ENCODE measurements at places on chromosomes 13 and 19.

GRCh38 chr19:12995596-12996405, 526 bp downstream of the NFIX start:
- no peak for DNase-seq

GRCh38 chr13:95226476-95226875, 74.8 kb downstream of the ABCC4 start:
- no peak for DNase-seq

DNA sequence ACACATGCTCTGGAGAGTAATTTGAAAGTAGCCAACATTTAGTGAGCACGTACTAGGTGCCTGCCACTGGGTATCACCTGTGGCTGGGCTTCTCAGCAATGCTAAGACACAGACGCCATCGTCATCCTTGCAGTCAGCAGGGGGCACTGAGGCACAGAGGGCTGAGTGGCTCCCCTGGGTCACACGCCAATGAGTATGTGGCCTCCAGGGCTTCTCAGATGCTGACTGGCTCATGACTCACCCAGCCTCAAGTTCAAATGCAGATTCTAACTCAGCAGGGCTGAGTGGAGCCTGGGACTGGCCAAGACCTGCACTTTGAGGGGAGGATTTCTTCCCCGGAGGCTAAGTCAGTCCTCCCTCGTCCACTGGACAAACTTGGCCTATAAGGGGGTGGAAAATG, 115.1 kb upstream of the CACNA1A start:
- DNase-seq: no peak

GRCh38 chr13:27448308-27448707, 2.1 kb downstream of the MTIF3 start:
- no peak for DNase-seq

- no peak for DNase-seq
Observed at GRCh38 chr13:65347420-65348030, 1882.6 kb downstream of the PCDH9 start.

GRCh38 chr13:42855410-42855809, 74.0 kb downstream of the FAM216B start:
- DNase-seq: no peak

GRCh38 chr19:35169221-35169995, 14.9 kb downstream of the FXYD5 start:
- no peak for DNase-seq

GRCh38 chr13:29935309-29935981, 85.0 kb upstream of the UBL3 start:
- DNase-seq: peak; percentile 76

GRCh38 chr19:18310118-18310909, 12.6 kb downstream of the LSM4 start:
- no peak for DNase-seq

DNA sequence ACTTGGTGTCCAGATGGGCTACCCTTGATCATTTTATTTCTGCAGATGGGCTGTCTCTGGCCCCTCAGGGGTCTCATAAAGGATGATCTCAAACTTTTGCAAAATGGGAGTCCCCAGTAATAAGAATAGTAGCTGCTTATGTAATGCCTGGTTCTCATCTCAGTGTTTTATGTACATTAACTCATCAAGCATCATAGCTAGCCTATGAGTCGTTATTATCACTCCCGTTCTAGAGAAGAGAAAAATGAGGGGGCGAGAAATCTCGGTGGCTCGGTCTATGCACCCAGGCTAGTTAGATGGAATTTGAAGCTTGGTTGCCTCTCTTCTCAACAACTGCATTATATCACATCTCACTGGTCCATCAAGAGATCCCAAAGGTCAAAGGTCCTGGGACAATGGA, 3.4 kb downstream of the CACNG6 start:
- DNase-seq: no peak

GRCh38 chr13:72652681-72653080, 74.7 kb downstream of the MZT1 start:
- no peak for DNase-seq

GRCh38 chr13:24741016-24741662, 22.8 kb upstream of the RNF17 start:
- no peak for DNase-seq

DNA sequence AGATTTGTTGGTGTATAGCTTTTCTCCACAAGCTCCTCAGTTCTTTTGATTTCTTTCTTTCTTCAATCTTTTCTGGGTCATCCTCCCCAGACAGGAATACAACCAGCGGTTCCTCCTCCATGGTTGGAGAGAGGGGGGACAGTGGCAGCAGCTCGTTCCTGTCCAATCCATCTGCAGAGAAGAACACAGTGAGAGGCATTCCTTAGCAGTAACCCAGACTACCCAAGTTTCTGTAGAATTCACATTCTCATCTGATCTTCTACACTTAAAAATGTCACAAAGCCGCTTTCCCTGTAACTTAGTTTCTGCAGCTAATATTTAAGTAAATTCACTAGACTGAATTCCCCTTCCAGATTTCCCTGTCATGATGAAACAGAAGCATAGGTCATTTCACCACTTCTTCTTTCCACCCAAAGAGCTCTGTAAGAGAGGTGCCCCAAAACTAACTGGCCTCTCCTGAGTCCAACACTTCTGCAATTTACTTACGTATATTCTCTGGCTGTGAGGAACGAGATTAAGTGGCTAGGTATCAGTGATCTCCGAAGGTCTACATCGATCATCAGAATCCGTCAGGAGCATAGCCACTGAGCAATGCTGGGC, 171.9 kb downstream of the TBC1D4 start:
- DNase-seq: no peak

- no peak for DNase-seq
Observed at GRCh38 chr13:42751693-42752092, 29.7 kb upstream of the FAM216B start.

DNA sequence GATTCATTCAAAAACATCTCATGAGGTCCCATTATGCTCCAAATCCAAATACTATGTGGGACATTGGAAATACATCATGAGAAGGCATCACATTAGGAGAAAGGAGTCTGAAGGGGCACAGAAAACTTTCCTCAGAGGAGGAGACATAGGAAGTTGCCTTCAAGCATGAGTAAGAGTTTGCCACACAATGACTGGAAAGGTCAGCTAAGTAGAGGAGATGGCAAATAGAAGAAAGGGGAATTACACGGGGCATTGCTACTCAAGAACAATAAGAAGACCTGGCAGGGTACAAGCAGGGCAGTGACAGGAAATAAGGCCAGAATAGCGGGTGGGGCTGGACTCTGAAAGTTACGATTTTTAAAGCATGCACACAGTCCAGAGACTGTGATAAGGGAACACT, 231.6 kb downstream of the SPRY2 start:
- DNase-seq: no peak

DNA sequence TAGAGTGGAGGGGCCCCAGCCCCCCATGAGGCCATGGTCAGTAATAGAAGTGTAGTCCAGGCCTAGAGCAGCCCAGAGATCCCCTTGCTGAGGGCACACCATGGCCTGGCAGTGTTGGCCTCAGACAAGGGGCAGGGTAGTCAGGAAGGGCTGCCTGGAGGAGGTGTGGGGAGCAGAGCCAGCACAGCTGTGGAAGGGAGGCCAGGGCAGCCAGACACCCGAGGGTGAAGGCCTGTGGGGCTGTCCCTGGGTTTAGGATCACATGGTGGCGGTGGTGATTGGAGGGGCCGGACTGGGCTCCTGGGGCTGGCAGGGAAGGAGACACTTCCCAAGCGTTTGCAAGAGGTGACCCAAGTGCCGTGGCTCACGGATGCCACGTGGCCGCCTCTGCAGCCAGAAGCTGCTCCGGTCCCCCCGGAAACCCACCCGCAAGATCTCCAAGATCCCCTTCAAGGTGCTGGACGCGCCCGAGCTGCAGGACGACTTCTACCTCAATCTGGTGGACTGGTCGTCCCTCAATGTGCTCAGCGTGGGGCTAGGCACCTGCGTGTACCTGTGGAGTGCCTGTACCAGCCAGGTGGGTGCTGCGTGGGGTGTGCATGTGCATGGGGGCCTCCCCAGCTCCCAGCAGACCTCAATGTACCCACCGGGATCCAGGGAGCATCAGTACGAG, 11.6 kb upstream of the TEKTIP1 start:
- no peak for DNase-seq

- no peak for DNase-seq
Observed at GRCh38 chr13:29782798-29783197, 67.6 kb downstream of the UBL3 start.

GRCh38 chr13:94325650-94326049, 153.8 kb downstream of the DCT start:
- no peak for DNase-seq

DNA sequence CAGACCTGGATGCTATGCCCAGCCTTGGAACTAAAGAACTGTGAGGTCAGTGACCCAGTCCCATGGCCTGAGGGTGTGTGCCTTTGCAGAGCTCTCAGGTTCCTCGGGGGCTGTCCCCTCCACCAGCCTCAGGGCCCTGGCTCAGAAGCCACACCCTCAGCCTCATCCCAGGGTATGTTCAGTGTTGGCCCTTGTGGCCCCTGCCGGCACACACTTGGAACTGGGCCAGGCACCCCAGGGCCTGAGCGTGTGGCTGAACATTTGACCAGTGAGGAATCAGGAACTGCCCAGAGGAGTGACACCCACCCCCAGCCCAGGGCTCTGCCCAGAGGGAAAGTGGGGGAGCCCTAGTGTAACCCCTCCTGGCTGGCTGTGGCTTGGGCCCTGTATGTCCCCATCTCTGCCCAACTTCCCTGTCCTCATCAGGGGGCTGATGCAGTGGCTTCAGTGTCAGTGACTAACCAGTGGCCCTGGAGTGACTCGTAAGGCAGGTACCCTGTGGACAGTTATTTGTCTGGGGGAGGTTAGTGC, 10.0 kb downstream of the NKPD1 start:
- DNase-seq: no peak

- no peak for DNase-seq
Observed at GRCh38 chr13:24672141-24673132, 7.8 kb upstream of the ATP12A start.

- DNase-seq: peak; percentile 3
Observed at GRCh38 chr19:9673912-9674662, 813 bp downstream of the ZNF562 start.

DNA sequence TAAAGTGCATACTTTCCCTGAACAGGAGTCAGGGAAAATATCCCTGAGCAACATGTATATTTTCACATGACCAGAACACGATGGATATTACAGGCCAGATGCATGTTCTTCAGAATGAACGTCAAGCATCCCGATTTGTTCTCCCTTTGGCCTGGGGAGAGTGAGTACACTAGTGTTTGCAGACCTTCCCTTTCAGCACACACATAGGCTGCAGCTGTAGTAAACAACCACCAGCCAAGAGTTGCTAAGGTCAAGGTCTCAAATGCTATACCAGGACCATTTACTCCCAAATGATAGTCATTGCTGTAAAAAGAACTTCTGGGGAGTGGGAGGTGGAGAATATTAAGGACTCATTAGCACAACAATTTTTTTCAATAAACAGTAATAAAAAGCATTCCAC, 3.0 kb downstream of the KLF12 start:
- DNase-seq: no peak

- DNase-seq: no peak
Observed at GRCh38 chr13:113342820-113343691, 20.9 kb downstream of the GRTP1 start.
